ENCODE measurements at places on chromosomes 2 and 18.
A peak's percentile ranks its signal among the peaks of the same experiment; 100 is the strongest.

GRCh38 chr2:54259413-54260240, 3.6 kb upstream of the TSPYL6 start:
- DNase-seq = no peak

- no peak for DNase-seq
Observed at GRCh38 chr2:114157057-114157385, 267.1 kb downstream of the ACTR3 start.

GRCh38 chr18:11996907-11997306, 15.6 kb downstream of the IMPA2 start:
- peak; percentile 58 for DNase-seq

DNA sequence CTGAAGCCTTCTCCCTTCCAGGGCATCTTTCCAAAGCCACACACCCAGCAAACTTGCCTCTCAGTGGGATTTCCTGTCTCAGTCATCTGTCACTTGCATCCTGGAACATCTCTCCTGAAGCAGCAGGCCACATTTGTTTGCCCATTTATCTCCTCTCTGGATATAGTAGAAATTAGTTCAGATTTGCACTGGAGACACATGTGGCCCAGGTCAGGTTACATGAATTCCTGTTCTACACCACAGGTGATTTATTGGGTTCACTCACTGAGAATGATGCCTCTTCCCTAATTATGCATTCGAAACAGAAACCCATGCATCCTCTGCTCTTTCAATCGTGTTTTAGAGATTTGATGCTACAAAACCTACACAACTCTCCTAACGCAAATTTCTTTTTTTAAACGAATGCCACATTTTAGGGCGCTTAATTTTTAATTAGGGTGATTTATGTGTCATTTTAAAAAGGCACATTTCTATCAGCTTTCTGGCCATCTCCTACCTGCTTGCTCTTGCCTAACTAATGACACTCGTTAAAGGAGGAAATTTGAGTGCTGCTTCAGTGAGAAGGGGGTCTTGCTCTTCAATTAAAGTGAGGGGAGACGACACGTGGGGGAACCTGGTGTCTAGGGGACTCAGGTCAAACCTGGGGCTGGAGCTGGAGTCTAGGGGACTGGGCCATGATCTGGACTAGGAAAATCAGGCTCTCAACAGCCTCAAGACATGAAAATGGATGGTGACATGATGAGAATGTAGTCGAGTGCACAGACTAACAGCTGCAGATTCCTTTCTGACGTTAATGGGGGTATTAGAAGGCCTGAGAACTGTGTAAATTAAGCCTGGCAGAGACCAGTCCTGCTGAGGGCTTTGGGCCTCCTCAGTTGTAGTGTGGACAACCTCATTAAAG, 221.4 kb downstream of the CLIP4 start:
- DNase-seq = no peak

GRCh38 chr2:165219481-165219880, 15.6 kb upstream of the SCN3A start:
- no peak for DNase-seq

- DNase-seq = no peak
Observed at GRCh38 chr2:165475277-165476004, 5.9 kb downstream of the CSRNP3 start.

DNA sequence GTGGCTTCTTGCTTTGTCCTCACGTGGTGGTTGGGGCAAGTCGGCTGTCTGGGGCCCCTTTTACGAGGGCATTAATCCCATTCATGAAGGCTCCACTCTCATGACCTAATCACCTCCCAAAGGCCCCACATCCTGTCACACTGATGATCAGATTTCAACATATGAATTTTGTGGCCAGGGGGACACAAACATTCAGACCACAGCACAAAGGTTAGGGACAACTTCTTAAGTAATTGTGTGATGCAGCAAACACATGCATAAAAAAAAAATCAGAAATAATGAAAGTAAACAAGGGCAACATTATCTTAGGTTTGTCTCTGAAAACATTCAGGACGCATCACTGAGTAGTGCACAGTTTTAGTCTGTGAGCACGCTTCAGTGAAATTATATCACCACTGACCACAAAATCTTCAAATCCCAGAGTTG, 54.2 kb upstream of the FRZB start:
- no peak for DNase-seq

DNA sequence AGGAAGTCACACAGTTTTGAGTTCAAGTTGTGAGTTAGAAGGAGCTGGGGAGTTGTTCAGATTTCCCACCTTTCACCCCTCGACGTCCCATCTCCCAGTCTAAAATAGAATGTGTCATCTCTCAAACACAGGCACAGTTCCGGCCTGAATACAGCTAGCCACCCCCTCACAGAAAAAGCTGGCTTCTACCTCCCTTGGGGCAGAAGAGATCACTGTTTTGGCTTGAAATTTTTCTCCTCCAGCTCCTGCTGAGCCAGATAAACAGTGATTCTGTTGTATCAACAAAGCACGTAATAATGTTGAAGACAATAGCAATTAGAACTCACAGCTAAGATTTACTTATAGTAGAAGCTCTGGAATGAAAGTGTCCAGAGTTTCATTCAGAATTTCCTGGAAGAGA, 74.7 kb downstream of the KIAA2012 start:
- DNase-seq = no peak

GRCh38 chr2:219269362-219270054, 9.7 kb upstream of the DNAJB2 start:
- no peak for DNase-seq

DNA sequence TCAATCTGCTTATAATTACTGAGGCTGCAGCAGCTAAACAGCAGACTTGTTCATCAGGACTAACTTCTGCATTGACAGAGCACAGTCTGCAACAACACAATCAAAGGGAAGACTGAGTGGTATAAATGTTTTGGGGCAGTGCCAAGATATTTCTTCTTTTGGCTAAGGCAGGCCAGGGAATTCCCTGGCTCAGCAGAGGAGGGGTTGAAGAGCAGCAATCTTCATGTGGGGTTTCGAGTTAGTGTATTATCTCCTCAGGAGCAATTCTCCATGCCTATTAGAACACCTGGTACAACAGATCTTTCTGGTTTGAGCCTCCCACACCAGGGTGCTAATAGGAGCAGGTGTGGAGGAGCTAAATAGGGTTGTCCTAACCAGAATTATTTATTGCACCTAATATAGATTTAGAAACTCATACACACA, 103.0 kb upstream of the STK17B start:
- DNase-seq = no peak

GRCh38 chr2:66301022-66301766, 133.7 kb upstream of the MEIS1 start:
- no peak for DNase-seq

DNA sequence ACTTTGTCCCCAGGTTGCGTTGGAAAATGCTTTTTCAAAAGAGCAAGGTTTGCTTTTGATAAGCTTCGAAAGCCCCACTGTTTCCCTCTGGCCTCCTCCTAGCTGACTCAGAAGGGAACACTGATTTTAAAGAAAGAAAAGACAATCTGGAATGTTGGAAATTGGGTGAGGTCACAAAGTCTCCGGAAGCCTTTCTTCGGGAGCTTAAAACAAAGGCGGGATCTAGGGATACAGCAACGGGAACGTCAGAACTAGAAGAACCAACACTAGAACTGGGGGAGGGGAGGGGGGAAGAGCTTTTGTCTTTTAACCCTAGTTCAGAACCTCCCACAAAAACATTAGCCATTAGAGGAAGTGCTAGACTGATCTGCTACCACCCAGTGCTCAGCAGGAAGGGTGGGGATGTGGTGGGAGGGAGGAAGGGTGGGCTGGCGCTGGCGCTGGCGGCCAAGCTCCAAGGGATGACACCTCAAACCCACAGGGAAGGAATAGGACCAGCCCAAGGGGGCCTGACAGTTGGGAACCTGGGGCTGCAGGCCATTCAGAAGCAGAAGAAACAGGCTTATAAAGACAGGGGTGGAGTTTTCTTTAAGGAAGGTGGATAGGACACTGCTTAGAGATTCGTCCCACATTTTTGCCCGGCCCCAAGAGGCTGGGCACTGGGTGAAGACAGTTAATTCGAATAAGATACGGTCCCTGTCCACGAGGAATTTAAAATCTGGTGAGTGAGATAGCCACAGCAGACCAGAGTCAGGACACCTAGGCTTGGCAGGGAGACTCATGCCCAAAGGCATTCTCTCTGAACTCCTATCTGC, 1.7 kb downstream of the TMSB10 start:
- peak; percentile 92 for DNase-seq

DNA sequence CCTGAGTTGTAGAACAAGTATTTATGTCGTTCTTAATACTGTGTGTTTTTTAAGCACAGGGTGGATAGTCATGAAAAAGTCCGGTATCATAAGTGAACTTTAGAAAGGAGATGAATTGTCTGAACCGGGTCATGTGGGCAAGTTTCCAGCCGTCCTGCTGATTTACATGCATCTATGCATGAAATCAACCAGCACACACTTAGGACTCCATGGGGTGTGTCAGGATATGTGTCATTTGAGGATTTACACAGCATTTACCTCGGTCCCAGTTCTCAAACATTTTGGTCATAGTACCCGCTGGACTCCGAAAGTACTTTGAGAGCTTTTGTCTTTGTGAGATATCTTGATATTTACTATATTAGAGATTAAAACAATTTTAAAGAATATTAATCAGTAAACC, 47.5 kb upstream of the TWSG1 start:
- DNase-seq = no peak

DNA sequence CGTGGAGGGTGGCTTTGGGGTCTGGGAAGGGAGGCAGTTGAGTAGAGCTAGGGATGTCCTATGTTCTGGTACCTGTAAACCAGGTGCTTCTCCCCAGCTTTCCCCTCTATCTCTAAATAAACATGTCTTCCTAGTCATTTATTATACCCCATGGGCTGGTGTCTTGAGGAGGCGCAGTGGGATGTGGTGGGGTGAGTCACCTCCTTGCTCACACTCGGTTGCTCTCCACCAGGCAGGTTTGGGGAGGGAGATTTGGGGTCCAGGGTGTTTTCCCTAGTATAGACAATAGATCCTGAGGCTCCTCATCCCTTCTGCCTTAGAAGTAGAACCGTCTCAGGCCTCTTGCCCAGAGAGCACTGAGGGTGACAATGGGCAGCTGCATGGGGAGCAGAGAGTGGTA, 5.1 kb downstream of the PSD4 start:
- peak; percentile 22 for DNase-seq

DNA sequence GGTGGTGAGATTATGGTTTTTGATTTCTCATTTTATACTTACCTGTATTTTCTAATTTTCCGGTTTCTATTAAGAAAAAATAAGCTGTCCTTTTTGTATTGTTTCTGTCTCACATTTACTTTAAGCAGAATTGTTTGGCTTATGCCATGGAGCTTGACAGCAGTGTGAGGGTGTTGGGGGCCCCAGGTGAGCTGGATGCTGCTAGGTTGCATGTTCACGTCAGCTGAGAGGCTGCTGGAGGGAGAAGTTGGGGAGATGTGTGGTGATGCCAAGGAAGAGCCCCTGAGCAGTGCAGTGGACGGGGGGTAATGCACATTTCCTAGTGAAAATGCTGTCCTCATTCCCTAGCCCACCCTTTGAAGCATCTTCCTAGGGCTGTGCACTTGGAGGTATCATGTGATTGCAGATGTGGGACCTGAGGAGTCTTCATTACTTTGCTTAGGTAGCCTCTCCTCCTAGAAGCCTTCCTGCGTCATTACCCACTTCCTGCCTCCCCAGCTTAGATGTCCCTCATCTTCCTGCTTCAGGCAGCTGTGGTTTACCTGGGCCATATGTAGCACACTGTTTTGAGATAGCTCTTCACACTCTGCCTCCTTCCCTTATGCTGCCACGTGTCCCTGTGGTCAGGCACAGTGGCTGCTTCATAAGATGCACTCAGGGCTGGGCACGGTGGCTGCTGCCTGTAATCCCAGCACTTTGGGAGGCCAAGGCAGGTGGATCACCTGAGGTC, 16.2 kb downstream of the ATG16L1 start:
- no peak for DNase-seq

GRCh38 chr2:44392338-44392943, 30.7 kb downstream of the CAMKMT start:
- DNase-seq = no peak

DNA sequence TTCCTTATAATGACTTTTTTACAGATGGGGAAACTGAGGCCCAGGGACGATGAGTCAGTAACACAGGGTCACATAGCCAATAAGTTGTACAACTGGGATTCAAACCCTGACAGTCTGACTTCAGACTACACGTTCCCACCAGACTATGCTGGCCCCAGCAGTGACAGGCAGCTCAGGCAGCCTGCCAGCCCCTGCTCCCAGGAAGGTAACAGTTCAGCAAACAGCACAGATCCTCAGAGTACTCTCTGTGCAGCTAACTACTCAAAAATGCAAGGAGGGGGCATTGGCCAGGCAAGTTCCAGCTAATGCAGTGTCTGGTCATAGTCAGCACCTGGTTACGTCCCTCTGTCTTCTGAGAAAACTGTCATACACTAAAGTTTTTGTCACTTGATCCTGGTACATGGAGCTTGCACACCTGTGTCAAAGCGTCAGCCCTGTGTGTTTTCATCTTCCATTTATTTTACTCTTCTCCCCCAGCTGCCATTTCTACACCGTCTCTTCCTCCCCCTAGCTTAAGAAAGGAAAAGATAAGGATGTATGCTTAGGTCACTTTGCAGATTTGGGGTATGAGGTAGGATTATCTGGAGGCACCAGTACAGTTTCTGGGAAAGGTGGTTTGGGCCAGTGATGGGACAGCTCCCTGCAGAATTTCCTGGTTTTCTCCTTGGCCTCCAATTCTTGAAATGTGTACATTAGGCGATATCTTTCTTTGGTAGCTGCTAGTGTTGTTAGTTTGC, 4.5 kb downstream of the SMARCAL1 start:
- DNase-seq = no peak

DNA sequence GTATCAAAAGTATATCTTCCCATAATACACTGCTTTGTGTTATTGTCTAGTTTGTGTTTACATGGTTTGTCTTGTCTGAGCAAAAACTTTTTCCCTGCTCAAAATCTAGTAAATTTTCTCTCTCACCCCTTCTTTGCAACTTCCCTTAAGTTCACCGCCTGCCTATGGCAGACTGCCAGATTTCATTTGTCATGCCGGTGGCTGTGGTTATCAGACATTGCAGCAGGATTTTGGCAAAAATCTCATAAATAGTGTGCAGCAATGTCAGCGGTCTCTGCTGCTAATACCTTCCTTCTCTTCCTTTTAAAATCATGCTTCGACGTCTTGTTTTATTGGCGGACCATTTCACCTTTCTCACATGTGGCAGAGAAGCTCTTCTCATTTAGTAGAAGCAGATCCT, 45.6 kb upstream of the TMEM178A start:
- DNase-seq = no peak

GRCh38 chr2:88606371-88607030, 20.8 kb downstream of the EIF2AK3 start:
- DNase-seq = no peak

- no peak for DNase-seq
Observed at GRCh38 chr2:172047566-172048507, 37.5 kb upstream of the DLX1 start.

DNA sequence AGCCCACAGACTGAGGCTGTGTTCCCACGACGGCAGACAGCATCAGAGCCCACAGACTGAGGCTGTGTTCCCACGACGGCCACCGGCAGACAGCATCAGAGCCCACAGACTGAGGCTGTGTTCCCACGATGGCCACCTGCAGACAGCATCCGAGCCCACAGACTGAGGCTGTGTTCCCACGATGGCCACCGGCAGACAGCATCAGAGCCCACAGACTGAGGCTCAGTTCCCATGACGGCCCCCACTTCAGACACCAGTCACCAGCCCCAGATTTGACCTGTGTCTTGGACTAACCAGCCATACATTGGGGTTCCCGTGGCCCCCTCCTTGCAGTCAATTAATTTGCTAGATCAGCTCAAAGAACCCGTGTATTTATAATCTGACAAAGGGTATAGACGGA, 57.8 kb upstream of the SNTG2 start:
- DNase-seq = no peak
